ENCODE measurements at places on chromosomes 5 and 9.
A peak's percentile ranks its signal among the peaks of the same experiment; 100 is the strongest.

- no peak for DNase-seq
Observed at GRCh38 chr5:169213479-169213878, 87.5 kb downstream of the SLIT3 start.

DNA sequence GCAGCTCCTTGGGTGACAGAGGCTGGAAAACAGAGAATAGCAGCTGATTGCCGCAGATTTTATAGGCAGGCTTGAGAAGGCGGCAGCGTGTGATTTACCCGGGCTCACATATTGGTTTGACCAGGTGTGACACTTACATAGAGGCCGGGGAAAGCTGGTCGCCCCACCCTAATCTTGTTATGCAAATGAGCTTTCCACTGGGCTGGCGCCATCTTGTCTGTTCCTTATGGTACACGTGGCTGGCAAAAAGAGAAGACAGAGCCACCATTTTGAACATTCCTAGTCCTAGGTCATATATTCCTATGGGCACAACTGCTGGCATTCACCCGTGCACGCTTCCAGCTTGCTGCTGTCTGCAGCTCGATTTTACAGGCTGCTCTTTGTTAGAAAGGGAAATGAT is 11.3 kb upstream of the SPZ1 start:
- DNase-seq: no peak

GRCh38 chr5:32419791-32420190 is 24.7 kb downstream of the ZFR start:
- no peak for DNase-seq

DNA sequence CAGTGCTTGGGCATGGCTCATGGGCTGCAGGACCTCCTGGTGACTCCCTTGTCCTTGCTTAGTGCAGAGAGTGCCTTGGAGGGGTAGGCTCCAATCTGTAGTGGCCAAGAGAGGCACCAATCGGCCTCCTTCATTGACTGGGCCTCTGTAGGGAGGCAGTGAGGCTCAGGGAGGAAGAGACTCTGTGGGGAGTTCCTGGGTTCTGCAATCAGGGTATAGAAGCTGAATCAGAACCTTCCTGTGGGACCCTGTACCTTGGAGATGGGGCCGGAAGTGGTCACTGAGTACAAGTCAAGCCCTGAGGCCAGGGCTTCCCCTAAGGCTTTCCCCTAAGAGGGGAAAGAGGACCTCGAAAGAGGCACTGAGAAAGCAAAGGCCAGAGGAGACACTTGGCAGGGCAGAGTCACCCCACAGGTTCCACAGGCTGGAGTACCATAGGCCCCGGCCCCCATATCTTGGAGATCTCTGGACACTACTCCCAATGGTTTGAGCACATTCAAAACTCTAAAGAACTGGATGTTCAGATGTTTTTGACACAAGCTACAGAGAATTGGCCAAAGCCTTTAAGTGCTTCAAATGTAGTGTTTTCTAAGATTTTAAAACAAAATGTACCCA is 190.5 kb downstream of the HSPA4 start:
- DNase-seq: no peak

- DNase-seq: peak; percentile 61
Observed at GRCh38 chr9:117644133-117644931, 59.9 kb upstream of the TLR4 start.

DNA sequence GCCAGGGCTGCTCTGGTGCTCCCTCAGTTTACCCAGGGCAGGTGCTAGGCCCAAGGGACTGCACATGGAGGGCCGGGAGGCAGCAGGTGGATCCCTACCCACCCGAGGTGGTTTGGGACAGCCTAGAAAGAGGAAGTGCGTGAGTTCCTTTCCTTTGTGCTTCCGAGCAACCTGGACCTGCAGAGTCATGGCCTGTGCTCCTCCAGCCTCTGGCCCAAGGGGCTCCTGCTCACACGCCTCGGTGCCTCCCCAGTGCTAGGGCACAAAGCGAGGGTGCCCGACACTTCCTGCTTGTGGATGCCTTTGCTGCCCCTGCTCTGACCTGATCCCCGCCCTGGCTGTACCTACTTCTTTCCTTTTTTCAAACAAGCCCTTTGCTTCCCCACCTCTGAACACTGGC is 79.3 kb downstream of the RXRA start:
- no peak for DNase-seq

GRCh38 chr5:93250424-93250823 is 330.6 kb downstream of the NR2F1-AS1 start:
- no peak for DNase-seq

- no peak for DNase-seq
Observed at GRCh38 chr9:85417674-85418073, 324.1 kb downstream of the AGTPBP1 start.

GRCh38 chr5:179348011-179348530 is 2.8 kb upstream of the ADAMTS2 start:
- DNase-seq: no peak

DNA sequence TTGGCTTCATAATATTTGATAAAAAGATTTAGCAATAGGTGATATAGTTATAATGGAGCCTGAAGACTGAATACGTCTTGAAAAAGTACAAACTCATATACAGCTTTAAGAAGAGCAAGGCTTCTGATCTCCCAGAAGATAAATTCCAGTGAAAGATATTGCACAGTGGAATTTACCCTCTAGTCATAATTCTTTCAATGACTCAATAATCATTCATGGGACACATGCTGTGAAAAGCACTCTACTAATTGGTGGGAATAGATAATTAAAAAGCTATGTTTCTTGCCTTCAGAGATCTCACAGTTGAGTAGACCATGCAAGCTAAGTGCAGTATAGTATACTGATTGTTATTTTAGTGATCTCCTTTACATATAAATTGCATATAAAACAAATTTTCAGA is 538.6 kb upstream of the CYLC2 start:
- no peak for DNase-seq

DNA sequence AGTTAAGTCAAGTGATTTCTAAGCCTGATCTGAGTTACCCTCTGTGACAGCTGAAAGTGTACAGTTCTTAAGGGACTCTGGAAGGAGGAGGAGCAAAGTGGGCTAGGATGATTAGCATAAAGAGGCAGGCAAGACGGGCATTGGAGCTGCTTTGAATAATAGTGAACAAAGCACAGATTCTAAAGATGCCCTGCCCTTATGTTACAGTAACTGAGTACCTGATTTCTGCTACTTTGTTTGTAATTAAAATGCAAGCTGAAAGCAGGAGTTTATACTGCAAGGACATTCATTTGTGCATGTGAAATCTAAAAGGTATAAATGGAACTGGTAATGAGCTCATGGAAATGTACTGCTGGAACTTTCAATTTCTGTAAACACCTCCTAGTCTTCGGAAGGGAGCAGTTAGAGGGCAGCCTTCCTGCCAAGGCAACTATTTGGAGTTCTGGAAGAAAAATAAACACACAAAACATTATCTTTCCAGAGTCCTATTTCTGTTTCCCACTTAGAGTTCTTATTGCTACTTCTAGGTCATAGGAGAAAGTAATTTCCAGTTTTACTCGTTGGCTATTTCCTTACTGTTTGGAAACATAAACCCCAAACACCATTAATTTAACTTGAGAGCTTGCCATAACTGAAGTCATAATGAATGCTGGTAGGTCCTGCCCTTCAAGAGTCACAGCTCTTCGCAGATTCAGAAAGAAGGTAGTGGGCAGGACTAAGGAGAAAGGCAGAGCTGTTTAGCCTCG is at the start of gene RANBP3L:
RANBP3L (minus strand) TSS at position 45 of the 746 bp plus-strand sequence. CDS start 486 bp downstream, outside the sequence.
- DNase-seq: no peak

- DNase-seq: no peak
Observed at GRCh38 chr5:159215886-159216285, 6.5 kb upstream of the RNF145 start.

GRCh38 chr5:178249191-178249989 is 16.8 kb upstream of the PHYKPL start:
- no peak for DNase-seq

All from activated CD4-positive, alpha-beta T cell treated with anti-CD3 and anti-CD28 coated beads, Interleukin-2, amount 50 U/mL, for 48 hours (primary cell).